ENCODE measurements at places on chromosomes 7 and 10. TPM values are rescaled to one million over a fixed set of nuclear protein-coding genes. Genes with fewer than 3 reads are reported as not detected.

GRCh38 chr7:111071556-111071955 lies 19.4 kb upstream of the LRRN3 start:
- DNase-seq, result no peak

DNA sequence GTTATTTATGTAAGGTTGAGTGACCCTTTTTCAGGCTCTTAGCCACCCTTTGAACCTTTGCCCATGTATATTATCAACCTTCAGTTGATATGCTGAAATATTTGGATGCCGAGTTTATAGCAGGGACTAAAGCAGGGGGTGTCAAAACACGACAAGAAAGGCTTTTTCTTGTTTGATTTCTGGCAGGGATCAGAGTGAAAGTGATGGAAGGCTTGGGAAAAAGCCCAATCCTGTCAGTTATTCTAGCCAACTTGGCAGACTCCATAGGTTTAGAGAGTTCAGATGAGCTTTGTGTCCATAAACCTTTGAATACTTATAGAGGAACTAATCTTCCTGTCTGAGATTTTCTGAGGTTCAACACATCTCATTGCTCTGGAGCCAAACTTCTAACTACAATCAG lies 47.5 kb downstream of the INHBA start:
- DNase-seq, result no peak

GRCh38 chr7:7639847-7640220 lies 718 bp upstream of the UMAD1 start:
- DNase-seq, result no peak

GRCh38 chr10:48655411-48656240 lies 29.0 kb upstream of the WDFY4 start:
- no peak for DNase-seq

GRCh38 chr7:18356191-18356645 lies 139.3 kb upstream of the HDAC9 start:
- no peak for DNase-seq

- DNase-seq, result no peak
Observed at GRCh38 chr7:50184271-50184990, 91.4 kb upstream of the ZPBP start.

GRCh38 chr7:128939075-128939860 lies 1.5 kb downstream of the IRF5 start:
- no peak for DNase-seq

GRCh38 chr10:24249829-24250415 lies 41.0 kb downstream of the KIAA1217 start:
- DNase-seq, result no peak

- DNase-seq, result no peak
Observed at GRCh38 chr10:132524443-132525285, 12.9 kb upstream of the INPP5A start.

DNA sequence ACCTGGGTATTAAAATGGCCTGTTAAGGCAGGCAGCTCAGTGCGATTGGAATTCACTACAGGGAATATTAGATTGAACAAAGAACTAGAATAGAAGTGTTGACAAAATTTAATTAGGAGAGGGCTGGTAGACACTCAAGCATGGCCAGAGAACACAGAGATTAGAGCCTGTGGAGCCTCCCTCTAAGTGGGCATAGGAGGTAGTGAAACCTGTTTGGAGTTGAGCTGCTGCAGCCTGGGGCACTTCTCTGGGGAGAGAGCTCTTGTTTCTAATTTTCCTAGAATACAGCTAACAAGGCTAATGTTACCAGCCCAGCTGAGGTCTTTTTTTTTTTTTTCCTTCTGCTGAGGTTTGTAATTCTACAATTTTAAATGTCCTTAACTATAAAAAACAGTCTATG lies 46.4 kb downstream of the TMEM168 start:
- no peak for DNase-seq

DNA sequence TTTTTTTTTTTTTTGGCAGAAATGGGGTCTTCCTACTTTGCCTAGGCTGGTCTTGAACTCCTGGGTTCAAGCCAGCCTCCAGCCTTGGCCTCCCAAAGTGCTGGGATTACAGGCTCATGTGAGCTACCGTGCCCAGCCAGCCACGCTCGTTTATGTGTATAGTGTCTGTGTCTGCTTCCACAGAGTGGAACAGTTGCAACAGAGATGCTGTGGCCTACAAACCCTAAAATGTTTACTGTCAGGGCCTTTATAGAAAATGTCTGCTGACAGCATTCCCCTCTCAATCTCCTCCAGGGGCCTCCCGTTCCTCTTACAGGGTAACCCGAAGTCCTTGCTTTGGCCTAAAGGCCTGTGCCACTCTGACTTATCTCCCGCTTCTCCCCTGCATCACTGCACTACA lies 87.6 kb upstream of the LEP start:
- DNase-seq, result no peak

- no peak for DNase-seq
Observed at GRCh38 chr7:40990841-40991240, 712.0 kb downstream of the INHBA start.

GRCh38 chr10:71765906-71766716 lies 7.2 kb downstream of the VSIR start:
- no peak for DNase-seq

GRCh38 chr10:12397147-12397896 lies 48.0 kb downstream of the CAMK1D start:
- DNase-seq, result no peak

DNA sequence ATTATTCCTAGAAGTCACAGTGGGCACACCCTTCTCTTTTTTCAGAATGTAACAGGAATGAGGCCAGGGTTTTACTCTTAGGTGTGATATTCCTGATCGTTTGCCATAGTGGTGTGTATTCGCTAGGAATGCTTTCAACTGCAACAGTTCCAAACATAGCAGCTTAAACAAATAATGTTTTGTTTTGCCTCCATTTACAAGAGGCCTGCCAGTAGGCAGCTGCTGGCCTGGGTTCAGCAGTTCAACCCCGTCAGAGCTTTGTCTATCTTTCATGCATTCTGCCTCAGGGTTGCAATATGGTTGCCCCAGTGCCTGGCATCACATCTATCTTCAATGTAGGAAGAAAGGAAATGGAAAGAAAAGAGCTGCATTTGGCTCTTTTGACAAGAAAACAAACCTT lies 21.7 kb upstream of the RET start:
- no peak for DNase-seq

DNA sequence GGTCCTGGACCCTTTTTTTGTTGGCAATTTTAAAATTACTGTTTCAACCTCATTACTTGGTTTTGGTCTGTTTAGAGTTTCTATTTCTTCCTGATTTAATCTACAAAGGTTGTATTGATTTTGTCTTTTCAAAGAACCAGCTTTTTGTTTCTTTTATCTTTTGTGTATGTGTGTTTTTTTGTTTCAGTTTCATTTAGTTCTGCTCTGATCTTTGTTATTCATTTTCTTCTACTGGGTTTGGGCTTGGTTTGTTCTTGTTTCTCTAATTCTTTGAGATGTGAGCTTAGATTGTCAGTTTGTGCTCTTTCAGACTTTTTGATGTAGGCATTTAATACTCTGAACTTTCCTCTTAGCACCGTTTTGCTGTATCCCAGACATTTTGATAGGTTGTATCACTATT lies 8.5 kb upstream of the MRPS33 start:
- no peak for DNase-seq

GRCh38 chr7:4792537-4793126 lies 17.2 kb downstream of the AP5Z1 start:
- DNase-seq, result no peak

- no peak for DNase-seq
Observed at GRCh38 chr10:89274928-89275327, 23.4 kb upstream of the LIPA start.

GRCh38 chr7:41559426-41559825 lies 143.5 kb downstream of the INHBA start:
- no peak for DNase-seq

DNA sequence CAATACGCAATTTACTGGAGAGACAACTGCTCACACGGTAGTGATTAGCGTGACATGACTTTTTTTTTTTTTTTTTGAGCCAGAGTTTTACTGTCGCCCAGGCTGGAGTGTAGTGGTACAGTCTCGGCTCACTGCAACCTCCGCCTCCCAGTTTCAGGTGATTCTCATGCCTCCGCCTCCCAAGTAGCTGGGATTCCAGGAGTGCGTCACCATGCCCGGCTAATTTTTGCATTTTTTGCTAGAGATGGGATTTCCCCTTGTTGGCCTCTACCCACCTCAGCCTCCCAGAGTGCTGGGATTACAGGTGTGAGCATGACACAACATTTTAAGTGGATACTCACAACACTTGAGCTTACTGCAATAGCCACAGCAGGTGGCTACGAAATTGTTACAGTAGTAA lies 11.9 kb downstream of the ARL4A start:
- no peak for DNase-seq

DNA sequence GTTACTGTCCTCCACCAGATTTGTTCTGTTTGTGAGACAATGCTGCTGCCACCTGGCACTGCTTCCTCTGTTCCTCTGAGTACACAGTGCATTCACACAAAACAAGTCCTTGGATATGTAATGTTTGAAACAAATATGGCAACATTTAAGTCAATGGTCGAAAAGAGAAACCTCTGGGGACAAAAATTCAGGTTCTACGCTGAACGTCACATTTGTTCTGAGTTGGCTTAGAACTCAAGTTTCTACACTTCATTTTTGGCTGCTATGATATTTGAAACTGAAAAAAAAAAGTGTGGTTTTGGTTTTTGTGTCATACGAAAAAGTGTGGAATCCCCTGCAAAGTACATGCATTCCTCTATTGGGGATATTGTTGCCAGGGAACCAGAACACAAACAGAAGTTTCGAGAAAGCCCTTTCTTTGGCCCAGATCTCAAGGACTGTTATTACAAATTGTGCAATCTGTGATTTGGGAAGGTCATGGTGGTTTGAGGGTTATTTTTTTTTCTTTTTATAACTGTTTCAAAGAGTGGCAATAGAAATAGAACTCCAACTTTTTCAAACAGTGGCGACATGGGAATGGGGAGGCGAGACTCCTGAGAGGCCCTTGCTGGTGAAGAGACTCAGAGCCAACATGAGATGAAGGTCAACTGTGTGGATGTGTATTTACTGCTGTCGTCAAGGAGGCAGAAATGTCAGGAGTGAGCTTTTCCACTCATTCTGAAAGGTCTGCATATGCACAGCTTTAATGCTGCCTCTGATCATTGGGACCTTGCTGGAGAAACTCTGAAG lies 127.5 kb downstream of the CUBN start:
- no peak for DNase-seq

DNA sequence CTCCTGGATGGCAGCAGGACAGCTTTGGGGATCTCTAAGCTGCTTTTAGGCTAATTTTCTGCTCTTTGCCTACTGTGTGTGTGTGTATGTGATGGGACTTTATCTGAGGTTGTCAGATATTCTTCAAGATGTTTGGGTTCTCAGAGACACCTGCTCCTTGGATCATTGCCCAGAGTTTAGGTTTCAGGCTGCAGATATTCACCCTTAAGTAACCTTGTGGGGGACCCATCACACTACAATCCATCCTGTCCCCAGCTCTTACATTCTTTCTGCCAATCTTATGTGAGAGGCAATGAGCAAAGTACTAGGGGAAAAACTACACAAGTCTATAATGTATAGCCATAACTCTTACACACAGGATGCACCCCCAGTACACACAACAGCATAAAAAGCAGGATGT lies 263.0 kb upstream of the ZWINT start:
- no peak for DNase-seq

- DNase-seq, result no peak
Observed at GRCh38 chr10:4243651-4244050, 458.6 kb upstream of the KLF6 start.

LLCFC1 gene
- not detected for total RNA-seq

EBLN1 gene
- not detected for total RNA-seq

CTTNBP2 gene
- total RNA-seq, result 36.9 TPM

ZNF365 gene
- total RNA-seq, result 0.63 TPM

All from type B pancreatic cell (in vitro differentiated cells).